Liver (tissue), 10 donors: ENCODE measurements at places on chromosomes 2 and 18. TPM values are rescaled to one million over a fixed set of nuclear protein-coding genes. Genes with fewer than 3 reads are reported as not detected.

The ADRA2B gene
- polyA plus RNA-seq = 8.6 TPM

The KRTCAP3 gene
- 12.7 TPM for polyA plus RNA-seq

The INPP5D gene
- polyA plus RNA-seq = 2.9 TPM

The SCN1A gene
- polyA plus RNA-seq = 0.11 TPM

The DYNAP gene
- polyA plus RNA-seq = not detected

The MARCO gene
- polyA plus RNA-seq = 21.8 TPM

The PTPRN gene
- not detected for polyA plus RNA-seq

The PARD6G gene
- polyA plus RNA-seq = 1.5 TPM

The KCNJ3 gene
- 0.47 TPM for polyA plus RNA-seq

The C2orf66 gene
- polyA plus RNA-seq = not detected

The HOXD3 gene
- not detected for polyA plus RNA-seq

The TDRD15 gene
- polyA plus RNA-seq = 0.09 TPM

The NTSR2 gene
- polyA plus RNA-seq = not detected

The TCF7L1 gene
- polyA plus RNA-seq = 6.0 TPM

The ALLC gene
- 0.09 TPM for polyA plus RNA-seq

The DSC2 gene
- polyA plus RNA-seq = 3.7 TPM

The SPDYA gene
- polyA plus RNA-seq = 0.49 TPM

The POTEE gene
- polyA plus RNA-seq = 0.07 TPM

The NEUROD1 gene
- polyA plus RNA-seq = not detected

The HOXD13 gene
- not detected for polyA plus RNA-seq

The GRHL1 gene
- 3.6 TPM for polyA plus RNA-seq

The COL4A3 gene
- 0.24 TPM for polyA plus RNA-seq

The MYCN gene
- polyA plus RNA-seq = not detected

The ABCB11 gene
- polyA plus RNA-seq = 33.1 TPM

The ELOA2 gene
- not detected for polyA plus RNA-seq

The SNTG2 gene
- polyA plus RNA-seq = not detected

The LYPD1 gene
- polyA plus RNA-seq = 0.46 TPM

The FAP gene
- 0.23 TPM for polyA plus RNA-seq

The GNAL gene
- polyA plus RNA-seq = 0.15 TPM

The REG1B gene
- 0.18 TPM for polyA plus RNA-seq

The SLC35G4 gene
- polyA plus RNA-seq = not detected

The SPEG gene
- 0.96 TPM for polyA plus RNA-seq

The UGT1A7 gene
- polyA plus RNA-seq = 0.38 TPM

The PLEKHH2 gene
- 0.51 TPM for polyA plus RNA-seq

The COBLL1 gene
- polyA plus RNA-seq = 23.2 TPM

The CPLX4 gene
- polyA plus RNA-seq = not detected

The MAL gene
- polyA plus RNA-seq = not detected

The FAM110C gene
- 4.8 TPM for polyA plus RNA-seq

The SRD5A2 gene
- polyA plus RNA-seq = 2.9 TPM

The KCNJ13 gene
- not detected for polyA plus RNA-seq

The HRH4 gene
- polyA plus RNA-seq = not detected

The FRZB gene
- polyA plus RNA-seq = 0.61 TPM

The PLCL1 gene
- 0.12 TPM for polyA plus RNA-seq

The METTL21A gene
- polyA plus RNA-seq = 10.0 TPM

The ALPG gene
- not detected for polyA plus RNA-seq

The GMCL1 gene
- polyA plus RNA-seq = 5.0 TPM

The B3GNT7 gene
- polyA plus RNA-seq = 0.96 TPM

The CCDC68 gene
- 2.6 TPM for polyA plus RNA-seq
